Posterior cingulate gyrus (tissue), 11 donors: ENCODE measurements at places on chromosomes 16 and 17.
A peak's percentile ranks its signal among the peaks of the same experiment; 100 is the strongest.

GRCh38 chr16:66425651-66426050, 1.4 kb upstream of the BEAN1 start:
- peak; percentile 77 for DNase-seq

DNA sequence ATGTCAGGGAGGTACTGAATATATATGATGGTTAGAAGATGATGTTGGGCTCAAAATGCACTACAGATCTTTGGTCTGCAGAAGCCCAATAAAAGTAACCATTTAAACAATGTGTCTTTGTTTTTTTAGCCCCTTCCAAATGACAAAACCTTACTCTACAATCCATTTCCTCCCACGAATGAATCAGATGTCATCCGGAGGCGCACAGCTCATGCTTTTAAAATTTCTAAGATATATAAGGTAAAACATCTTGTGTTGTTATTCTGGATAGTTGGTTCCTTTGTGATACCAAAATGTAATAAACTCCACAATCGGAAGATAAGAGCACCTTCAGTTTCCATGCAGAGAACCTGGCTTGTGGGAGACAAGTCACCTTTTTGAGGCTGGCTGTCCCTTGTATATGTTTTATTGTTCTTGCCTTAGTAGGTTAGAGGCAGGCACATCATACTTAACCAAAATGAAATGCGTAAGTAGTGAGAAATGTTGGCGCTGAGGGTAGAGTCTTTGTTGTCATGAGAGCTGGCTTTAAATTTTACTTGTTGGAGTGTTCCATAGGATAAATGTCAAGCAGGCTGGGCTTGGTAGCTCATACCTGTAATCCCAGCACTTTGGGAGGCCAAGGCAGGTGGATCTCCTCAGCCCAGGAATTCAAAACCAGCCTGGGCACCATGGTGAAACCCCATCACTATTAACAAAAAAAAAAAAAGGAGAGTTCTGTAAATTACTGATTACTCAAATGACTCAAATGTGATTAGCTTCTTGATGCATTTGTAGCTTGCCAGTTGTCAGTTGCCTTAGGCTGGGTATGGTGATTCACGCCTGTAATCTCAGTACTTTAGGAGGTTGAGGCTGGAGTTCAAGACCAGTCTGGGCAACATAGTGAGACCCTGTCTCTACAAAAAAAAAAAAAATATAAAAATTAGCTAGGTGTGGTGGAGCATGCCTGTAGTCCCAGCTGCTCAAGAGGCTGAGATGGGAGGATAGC, 19.7 kb upstream of the SNTB2 start:
- no peak for DNase-seq

DNA sequence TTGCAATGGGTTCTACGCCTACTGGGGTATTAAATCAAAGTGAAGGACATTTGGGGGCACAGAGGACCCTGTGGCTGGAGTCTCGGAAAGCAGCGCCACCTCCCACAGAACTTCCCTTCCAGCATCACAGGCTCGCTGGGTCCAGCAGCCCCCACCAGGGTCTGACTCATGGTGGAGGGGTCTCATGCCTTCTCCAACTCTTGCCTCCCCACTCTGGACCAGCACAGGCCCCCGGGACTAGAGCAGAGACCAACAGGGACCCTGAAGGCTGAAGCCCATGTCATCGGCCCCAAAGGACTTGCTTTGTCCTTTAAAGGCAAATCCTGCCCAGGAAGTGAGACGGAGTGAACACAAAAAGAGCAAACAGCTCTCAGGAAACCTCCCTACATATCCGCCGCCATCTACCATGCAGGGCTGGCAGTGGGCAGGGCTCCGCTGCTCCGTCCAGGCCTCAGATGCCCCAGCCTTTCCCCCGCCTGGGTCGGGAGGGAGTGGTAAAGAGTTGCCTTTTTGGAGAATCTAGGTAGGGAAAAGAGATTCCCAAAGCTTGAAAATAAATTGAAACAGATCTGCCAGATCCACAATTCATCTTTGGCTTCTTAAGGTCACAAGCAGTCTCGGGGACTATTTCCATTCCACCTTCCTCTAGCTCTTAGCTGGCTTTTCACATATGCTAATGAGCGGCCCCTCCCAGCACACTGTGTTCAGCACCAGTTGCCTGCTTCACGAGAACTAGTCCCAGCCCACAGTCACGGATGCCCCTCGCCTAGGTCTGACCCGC, 2.1 kb upstream of the GPRC5C start:
- no peak for DNase-seq

DNA sequence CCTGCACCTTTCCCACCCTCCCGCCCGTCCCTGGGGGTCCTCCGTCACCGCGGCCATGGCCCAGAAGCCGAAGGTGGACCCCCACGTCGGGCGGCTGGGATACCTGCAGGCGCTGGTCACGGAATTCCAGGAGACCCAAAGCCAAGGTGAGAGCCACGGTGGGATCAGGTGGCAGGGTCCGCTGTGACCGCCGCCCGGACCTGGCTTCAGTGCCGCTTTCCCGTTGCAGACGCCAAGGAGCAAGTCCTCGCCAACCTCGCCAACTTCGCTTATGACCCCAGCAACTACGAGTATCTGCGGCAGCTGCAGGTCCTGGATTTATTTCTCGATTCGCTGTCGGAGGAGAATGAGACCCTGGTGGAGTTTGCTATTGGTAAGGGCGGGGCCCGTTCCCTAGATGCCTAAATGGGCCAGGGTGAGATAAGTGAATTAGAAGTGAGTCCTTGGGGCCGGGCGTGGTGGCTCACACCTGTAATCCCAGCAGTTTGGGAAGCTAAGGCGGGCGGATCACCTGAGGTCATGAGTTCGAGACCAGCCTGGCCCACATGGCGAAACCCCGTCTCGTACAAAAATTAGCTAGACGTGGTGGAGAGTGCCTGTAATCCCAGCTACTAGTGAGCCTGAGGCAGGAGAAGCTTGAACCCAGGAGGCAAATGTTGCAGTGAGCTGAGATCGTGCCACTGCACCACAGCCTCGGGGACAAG, 617 bp downstream of the ARMC7 start:
- DNase-seq: no peak

- no peak for DNase-seq
Observed at GRCh38 chr16:68276223-68276622, 11.9 kb downstream of the SLC7A6 start.

DNA sequence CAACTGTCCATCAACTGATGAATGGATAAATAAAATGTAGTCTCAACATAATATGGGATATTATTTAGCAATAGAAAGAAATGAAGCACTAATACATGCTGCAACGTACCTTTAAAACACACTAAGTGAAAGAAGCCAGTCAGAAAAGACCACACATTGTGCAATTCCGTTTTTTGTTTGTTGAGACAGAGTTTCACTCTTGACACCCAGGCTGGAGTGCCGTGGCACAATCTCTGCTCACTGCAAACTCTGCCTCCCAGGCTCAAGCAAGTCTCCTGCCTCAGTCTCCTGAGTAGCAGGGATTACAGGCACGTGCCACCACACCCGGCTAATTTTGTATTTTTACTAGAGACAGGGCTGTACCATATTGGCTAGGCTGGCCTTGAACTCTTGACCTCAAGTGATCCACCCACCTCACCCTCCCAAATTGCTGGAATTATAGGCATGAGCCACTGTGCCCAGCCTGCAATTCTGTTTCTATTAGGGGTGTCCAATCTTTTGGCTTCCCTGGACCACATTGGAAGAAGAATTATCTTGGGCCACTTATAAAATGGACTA, 40.1 kb downstream of the SCNN1B start:
- no peak for DNase-seq

DNA sequence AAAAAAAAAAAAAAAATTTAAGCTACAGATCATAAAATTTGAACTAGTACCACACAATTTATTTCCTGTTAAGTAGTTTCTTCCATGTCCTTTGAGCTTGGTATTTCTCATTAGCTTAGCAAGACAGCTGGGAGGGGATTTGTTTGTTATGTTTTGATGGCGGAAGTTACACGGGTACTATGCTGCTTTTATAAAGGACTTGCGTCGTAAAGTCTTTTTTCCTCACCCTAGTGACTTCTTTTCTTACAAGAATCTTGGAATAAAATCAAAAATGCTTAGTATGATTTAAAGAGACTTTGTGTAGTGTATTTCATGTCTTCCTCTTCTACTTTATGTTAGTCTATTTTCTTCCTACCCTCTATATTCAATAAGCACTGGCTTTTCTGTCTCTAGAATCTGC, 89.1 kb downstream of the NLK start:
- DNase-seq: no peak

- no peak for DNase-seq
Observed at GRCh38 chr16:71526111-71526631, at the start of gene CHST4. CHST4 (plus strand) TSS chr16:71526426; CDS start chr16:71536678, 10,252 bp downstream.

DNA sequence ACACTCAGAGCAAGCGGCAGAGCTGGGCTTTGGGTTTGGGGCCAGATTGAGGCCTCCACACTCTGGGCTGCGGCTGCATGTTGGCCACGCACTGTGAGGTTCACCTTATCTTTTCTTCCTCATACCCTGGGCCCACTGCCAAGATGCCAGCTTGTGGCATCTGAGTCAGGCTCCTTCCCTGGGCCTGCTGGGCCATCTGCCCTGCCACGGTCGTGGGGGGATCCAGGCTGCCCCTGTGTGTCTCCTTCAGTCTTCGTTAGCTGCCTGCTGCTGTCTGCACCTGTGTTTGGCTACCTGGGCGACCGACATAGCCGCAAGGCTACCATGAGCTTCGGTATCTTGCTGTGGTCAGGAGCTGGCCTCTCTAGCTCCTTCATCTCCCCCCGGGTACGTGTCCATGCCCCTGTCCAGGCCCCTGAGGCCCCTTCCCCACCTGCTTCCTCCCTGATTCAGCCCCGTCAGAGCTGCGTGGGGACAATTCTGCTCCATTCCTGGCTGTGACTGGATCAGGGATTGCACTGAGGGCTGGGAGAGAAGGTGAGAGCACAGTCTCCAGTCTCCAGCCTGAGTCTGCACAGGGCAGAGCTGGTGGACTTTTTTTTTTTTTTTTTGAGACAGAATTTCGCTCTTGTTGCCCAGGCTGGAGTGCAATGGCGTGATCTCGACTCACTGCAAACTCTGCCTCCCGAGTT, 11.2 kb downstream of the SPNS3 start:
- DNase-seq: no peak

DNA sequence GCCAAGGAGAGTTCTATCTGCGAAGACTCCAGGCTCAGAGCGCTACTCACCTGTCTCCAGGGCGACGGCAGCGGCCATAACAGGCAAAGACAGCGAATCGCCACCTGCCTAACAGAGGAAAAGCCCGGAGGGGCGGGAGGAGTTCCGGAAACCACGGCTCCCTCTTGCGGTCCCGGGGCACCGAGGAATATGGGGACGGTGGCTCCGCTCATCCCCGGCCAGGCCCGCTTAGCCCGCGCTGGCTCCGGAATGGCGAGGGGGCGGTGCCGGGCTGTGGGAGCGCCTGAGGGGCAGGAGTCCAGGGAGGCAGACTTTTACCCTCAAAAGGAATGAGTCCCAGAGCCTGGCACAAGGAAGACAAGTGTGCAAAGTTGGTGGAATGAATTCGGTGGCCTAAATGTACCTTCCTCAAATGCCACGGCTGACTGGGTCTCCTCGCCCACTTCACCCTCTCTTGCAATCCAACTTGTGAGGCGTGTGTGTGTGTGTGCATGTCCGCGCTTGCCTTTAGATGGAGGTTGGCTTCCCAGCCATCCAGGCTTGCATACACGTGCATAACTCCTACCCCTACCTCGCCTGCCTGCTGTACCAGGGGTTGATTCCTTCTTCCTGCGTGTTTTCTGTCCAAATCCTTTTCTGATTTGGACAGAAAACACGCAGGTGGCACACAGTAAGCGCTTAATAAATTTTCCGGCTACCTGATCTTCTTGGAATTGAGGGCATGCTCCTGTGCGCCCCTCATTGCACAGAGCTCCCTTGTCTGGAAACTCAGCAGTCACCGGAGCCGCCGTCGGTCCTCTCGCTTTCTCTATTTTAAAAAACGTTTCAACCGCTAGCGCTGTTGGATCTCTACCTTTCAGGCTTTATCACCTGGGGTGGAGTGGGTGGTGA, 3.5 kb downstream of the C17orf100 start:
- peak; percentile 81 for DNase-seq

GRCh38 chr16:71659471-71659870, 33.5 kb downstream of the MARVELD3 start:
- DNase-seq: no peak

DNA sequence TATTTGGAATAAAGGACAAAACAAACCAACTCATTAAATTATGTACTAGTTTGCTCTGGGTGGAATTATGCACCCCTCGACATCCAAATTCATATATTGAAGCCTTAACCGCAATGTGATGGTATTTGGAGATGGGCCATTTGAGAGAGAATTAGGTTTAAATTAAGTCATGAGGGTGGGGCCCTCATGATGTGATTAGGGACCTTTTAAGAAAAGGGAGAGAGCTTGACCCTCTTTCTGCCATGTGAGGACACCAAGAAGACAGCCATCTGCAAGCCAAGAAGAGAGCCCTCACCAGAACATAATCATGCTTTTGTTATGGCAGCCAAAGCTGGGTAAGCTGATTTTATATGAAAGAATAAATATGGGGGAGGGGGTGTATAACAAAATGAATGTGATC, 2.0 kb downstream of the C16orf87 start:
- no peak for DNase-seq

GRCh38 chr16:81066681-81067080, 10.4 kb downstream of the C16orf46 start:
- no peak for DNase-seq

GRCh38 chr16:2297506-2297860, 29.6 kb upstream of the RNPS1 start:
- DNase-seq: no peak

DNA sequence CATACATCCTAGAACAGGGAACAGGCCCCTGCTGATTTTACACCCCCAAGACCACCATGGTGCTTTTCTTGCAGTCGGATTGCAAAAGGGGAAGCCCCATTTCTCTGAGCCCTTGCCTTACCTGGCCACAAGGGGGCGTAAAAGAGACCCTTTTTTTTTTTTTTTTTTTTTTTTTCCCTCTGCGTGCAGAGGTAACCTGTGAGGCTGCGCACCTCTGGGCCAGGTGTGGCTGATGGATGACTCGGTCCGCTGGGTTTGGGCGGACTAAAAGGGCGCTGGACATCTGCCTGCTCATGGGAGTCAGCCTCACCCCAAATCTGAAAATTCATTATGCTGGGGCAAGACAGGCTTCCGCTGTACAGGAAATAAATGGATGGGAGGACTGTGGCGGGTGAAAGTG, 281.0 kb downstream of the CBLN1 start:
- no peak for DNase-seq

DNA sequence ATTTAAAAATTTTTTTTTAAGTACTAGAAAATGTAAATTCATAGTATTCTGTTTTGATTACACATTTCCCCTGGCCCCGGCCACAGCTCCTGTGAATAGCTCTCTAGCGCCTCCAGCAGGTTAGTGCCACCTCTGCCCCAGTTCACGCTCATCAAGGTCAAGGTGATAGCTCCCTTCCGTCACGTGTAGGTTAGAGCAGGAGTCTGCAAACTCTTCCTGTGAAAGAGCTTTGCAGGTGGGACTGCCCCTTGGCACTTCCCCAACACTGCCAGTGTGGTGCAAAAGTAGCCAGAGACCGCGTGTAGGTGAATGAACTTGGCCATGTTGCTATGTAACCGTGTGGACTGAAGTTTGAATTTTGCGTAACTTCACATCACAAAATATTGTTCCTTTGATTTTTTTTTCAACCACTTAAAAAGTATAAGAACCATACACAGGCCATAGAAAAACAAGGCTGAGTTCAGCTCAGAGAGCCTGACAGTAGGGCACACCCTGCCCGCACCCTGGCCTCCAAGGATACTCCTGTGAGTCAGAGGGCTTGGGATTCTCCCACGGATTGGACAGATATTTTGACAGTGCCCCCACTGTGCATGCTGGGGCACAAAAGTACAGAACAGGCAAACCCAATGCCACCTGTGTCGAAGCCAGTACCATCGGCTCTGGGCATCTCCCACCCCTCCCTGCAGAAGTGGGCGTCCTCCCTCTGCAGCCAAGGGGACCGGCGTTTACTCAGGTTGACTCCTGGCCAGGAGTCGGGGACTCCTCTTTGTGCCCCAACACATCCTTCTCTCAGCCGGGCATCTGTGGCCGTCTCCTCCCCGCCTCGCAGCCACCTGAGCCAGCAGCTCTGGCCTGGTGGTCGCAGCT, 92.0 kb upstream of the CHMP6 start:
- peak; percentile 84 for DNase-seq
